ENCODE measurements at places on chromosomes 7 and 10.

GRCh38 chr10:3727268-3727667 lies 57.7 kb downstream of the KLF6 start:
- no peak for DNase-seq

DNA sequence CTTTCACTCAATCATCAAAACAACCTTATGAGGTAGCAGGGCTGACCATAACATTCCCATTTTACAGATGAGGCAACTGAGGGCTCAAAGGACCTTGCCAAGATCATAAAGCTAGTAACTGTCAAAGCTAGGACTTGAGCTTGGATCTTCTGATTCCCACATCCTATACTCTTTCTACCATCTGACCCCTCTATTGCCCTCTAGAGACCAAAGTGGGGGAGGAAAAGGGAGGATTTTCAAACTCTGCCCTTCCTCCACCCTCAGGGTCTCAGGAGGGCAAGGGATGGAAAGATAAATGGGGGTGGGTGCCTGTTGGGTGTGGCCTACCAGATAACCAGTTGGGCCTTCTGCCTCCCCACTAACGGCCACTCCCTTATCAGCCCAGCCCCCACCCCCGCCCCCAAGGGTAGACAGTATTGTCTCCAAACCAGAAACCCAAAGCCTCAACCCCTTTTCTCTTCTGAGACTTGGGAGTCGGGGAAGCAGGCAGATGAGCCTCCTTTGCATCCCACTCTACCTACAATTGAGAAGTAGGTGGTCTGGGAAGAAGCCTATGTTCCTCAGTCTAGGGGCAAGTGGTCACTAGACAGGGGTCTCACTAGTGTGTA lies 7.9 kb downstream of the LDB1 start:
- DNase-seq = no peak

- no peak for DNase-seq
Measured at GRCh38 chr7:156640949-156641485, 443 bp downstream of the RNF32 start.

DNA sequence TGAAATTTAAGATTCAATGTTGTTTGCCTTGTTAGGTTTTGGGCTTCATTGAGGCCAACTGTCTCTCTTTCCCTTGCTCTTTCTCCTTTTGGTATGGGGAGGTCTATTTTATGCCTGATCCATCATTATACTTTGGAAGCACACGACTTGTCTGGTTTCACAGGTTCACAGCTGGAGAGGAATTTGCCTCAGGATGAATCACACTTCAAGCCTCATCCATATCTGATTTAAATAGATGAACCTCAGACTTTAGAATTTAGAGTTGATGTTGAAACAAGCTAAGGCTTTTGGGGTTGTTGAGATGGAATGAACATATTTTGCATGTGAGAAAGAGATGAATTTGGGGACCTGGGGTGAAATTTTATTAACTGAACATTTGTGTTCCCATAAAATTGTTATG lies 150.5 kb upstream of the IGFBP3 start:
- DNase-seq = no peak

- no peak for DNase-seq
Measured at GRCh38 chr10:74011770-74012169, 13.9 kb downstream of the VCL start.

- DNase-seq = peak; percentile 20
Measured at GRCh38 chr7:43692582-43693373, 36.5 kb downstream of the COA1 start.

DNA sequence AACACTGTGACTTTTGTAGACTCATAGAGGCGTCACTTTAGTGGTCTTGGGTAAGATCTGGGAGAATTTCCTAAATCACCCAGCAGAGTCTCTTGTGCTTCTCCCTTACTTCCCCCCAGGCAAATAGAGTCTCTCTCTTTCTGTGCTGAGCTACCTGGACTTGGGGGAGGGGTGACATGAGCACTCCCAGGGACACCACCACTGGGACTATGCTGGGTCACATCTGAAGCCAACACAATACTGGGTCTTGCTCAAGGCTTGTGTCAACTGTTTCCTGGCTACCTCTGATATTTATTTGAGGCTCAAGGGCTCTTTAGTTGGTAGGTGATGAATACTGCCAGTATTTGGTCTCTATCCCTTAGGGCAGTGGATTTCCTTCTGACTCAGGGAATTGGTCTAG lies 214.6 kb upstream of the TPK1 start:
- no peak for DNase-seq

- DNase-seq = no peak
Measured at GRCh38 chr7:90842430-90842788, 246.3 kb downstream of the CDK14 start.

DNA sequence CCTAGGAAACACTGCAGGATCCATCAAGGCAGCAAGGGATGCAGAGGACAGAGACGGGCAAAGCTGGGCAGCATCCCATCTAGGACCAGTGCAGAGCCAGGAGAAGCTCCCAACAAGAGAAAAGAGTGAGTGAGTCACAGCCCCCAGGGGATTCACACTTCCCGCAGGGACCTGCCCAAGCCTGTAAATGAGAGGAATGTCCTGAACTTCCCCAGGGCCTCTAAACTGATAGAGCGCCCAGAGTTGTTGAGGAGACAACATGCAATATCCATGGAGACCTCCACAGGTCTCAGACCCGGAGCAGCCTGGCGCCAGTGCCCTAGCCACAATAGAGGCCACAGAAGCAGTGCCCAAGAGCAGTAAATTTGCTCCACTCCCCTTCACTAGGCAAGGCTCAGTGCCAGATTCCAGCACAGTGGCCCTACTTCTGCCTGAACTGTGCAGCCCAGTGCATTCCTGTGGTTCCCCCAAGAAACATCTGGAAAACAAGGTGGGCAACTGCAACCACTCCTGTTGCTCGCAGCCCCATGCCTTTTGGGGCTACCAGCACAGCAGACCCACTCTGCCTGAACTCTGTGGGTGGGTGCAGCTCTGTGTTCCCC lies 567.5 kb downstream of the POM121L12 start:
- DNase-seq = no peak

All from WERI-Rb-1 (cell line).